ENCODE measurements at places on chromosomes 4 and X.

GRCh38 chrX:14946606-14947155 is 73.5 kb downstream of the MOSPD2 start:
- peak; percentile 70 for DNase-seq
- no peaks in the 10 kb centered on the region for H3K4me1 ChIP-seq
- H3K27ac ChIP-seq: no peak overlapping the region
- peaks cover 4% of the 10 kb centered on the region for H3K27me3 ChIP-seq
- no peaks in the 10 kb centered on the region for H3K36me3 ChIP-seq
- no peak overlapping the region for H3K4me3 ChIP-seq

DNA sequence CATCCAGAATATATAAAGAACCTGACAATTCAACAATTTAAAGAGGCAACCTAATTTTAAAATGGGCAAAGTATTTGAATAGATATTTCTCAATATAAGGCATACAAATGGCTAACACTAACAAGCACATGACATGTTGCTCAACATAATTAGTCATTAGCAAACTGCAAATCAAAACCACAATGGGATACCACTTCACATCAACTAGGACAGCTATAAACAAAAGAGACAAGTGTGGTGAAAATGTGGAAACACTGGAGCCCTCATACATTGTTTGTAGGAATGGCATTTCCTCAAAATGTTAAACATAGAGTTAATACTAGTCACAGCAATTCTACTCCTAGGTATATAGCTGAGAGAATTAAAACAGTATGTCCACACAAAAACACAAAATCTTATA is 96.7 kb downstream of the CORIN start:
- no peak overlapping the region for H3K4me3 ChIP-seq
- H3K4me1 ChIP-seq: no peaks in the 10 kb centered on the region
- no peaks in the 10 kb centered on the region for H3K27me3 ChIP-seq
- H3K36me3 ChIP-seq: no peaks in the 10 kb centered on the region
- no peak for DNase-seq

- no peaks in the 10 kb centered on the region for H3K36me3 ChIP-seq
- H3K27ac ChIP-seq: no peak overlapping the region
- H3K27me3 ChIP-seq: no peaks in the 10 kb centered on the region
- DNase-seq: no peak
- no peak overlapping the region for H3K4me3 ChIP-seq
- no peaks in the 10 kb centered on the region for H3K4me1 ChIP-seq
Observed at GRCh38 chr4:88645994-88646393, 51.6 kb downstream of the NAP1L5 start.

- no peak overlapping the region for H3K27ac ChIP-seq
- H3K36me3 ChIP-seq: no peaks in the 10 kb centered on the region
- H3K27me3 ChIP-seq: peaks cover 3% of the 10 kb centered on the region
Observed at GRCh38 chrX:7447801-7448499, 300.0 kb upstream of the PUDP start.

DNA sequence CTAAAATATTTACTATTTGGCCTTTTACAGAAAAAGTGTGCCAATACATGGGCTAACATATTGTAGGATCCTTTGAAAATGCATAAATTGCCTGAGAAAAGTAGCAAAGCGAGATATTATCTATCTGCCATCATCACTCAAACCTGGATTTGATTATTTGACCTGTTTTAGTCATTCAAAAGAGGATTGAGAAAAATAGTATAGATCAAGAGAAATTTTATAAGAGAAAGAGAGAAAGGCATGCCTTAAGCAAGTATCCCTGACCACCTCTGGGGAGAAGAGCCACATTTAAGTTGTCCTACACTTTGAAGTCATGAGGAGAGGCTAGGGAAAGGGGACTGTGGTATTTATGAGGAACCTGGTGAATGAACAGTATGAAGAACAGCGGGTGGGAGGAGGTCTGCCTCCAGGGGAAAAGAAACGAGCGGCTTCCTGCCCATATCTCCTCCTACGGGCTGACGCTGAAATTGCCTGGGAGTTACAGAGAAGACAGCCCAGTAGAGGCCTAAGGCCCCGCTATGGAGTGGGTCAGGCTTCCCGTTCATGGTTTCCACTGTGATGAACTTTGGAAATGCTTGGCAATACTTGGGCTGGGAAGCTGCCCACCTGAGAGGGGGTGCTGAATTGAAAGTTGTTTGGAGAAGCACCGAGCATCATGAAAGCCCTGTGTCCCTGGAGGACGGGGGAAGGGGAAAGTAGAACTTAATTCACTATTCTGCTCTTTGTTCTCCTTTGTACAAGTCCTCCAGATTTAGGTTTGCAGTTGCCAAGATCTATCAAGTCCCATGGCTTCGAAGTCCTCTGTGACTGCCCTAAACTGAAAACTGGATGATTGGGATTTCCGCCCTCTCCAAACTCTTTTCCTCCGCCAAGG is 106.9 kb upstream of the ACSL4 start:
- peak; percentile 16 for DNase-seq
- H3K27me3 ChIP-seq: peaks cover 15% of the 10 kb centered on the region
- peak overlapping the region; percentile 33 for H3K27ac ChIP-seq
- no peaks in the 10 kb centered on the region for H3K36me3 ChIP-seq
- H3K4me1 ChIP-seq: peaks cover 3% of the 10 kb centered on the region

DNA sequence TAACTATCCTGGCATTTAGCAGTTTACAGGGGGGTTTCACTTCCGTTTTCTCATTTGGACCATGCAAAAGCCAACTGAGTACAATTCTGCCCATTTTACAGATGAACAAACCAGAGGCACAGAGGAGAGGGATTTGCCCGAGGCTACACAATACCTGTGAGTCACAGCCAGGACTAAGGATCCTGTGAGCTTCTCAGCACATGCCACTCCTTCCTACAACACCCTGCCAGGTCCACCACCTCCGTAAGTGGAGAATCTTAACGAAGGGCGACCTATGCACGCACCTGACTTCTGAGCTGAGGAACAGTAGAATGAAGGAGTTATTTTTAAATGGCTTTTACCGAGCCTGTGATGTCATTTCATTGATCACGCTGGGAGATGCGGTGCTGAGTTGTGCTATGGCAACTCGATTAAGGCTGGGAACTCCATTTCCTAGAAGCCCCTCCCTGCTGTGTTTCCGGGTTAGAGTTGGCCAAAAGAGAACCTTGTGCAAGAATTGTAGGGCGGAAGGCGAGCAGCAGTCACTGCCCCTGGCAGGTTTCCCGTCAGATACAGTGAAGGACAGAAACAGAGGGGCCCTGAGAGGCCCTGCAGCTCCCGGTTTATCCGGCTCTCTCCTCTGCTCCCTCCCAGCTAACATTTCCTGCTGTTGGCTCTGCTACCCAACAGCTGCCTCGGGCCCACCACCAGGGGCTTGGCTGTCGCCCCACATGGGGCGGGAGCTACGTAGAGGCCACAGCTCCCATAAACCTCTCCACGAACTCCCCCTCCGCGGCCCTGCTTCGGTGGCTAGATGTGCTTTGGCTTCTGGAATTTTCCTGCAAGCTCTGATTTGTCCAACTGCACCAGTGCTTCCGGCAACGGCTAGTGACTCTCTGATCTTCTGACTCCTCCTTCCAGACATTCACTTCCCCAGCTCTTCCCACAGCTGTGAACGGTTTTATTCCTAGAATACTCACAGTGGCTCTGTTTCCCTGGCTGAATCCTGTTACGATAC is 75.1 kb upstream of the USP9X start:
- peaks cover 32% of the 10 kb centered on the region for H3K27me3 ChIP-seq
- peak overlapping the region; percentile 96 for H3K27ac ChIP-seq
- peak; percentile 98 for DNase-seq
- peaks cover 17% of the 10 kb centered on the region for H3K4me1 ChIP-seq
- peak overlapping the region; percentile 7 for H3K4me3 ChIP-seq
- no peaks in the 10 kb centered on the region for H3K36me3 ChIP-seq

- H3K4me3 ChIP-seq: no peak overlapping the region
- peak; percentile 63 for DNase-seq
- H3K27ac ChIP-seq: no peak overlapping the region
- no peaks in the 10 kb centered on the region for H3K36me3 ChIP-seq
- no peaks in the 10 kb centered on the region for H3K27me3 ChIP-seq
Observed at GRCh38 chr4:25439918-25440477, 62.9 kb downstream of the ANAPC4 start.

DNA sequence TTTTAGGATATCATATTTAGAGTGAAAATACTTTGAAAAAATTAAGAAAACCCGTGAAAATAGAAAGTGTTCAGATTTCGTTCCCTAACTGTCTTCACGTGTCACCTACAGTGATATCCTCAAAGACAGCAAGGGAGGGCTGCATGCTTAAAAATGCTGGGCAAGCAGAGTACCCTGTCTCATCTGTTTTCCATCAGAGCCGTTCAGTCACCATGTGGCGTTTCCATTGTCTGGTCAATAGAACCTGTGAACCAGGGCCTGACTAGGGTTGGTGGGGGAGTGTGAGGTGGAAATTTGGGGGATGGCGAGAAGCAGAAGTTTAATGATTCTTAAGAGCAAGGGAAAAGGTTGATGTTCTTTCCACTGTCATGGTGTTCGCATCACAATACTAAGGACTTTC is 173.9 kb downstream of the BMPR1B start:
- DNase-seq: peak; percentile 78
- no peaks in the 10 kb centered on the region for H3K27me3 ChIP-seq
- no peak overlapping the region for H3K4me3 ChIP-seq
- no peaks in the 10 kb centered on the region for H3K36me3 ChIP-seq
- no peaks in the 10 kb centered on the region for H3K4me1 ChIP-seq

DNA sequence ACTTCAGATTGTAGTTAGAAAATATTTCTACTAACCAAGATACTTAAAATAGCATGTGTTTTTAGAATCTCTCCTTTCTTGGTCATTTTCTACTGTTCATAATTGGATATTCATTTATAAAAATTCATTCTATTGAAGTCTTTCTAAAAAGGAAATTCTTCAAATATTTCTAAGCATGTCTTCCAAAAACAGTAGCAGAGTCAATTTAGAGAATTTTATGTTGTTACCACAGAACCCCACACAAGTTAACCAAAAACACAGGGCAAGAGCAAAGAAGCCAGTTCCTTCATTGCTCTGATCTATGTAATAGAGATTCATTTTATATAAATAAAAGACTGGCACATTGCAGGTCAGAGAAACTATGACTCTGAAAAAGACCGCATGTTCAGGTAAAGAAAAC is 345.1 kb upstream of the PITX2 start:
- H3K4me1 ChIP-seq: no peaks in the 10 kb centered on the region
- H3K27me3 ChIP-seq: no peaks in the 10 kb centered on the region
- no peak for DNase-seq
- H3K4me3 ChIP-seq: no peak overlapping the region
- H3K36me3 ChIP-seq: no peaks in the 10 kb centered on the region
- H3K27ac ChIP-seq: no peak overlapping the region

Measured in muscle of leg (tissue), 16 donors.